ENCODE measurements at places on chromosomes 3 and 15. TPM values are rescaled to one million over a fixed set of nuclear protein-coding genes. Genes with fewer than 3 reads are reported as not detected.

The COL6A5 gene
- total RNA-seq: 0.45 TPM

DNA sequence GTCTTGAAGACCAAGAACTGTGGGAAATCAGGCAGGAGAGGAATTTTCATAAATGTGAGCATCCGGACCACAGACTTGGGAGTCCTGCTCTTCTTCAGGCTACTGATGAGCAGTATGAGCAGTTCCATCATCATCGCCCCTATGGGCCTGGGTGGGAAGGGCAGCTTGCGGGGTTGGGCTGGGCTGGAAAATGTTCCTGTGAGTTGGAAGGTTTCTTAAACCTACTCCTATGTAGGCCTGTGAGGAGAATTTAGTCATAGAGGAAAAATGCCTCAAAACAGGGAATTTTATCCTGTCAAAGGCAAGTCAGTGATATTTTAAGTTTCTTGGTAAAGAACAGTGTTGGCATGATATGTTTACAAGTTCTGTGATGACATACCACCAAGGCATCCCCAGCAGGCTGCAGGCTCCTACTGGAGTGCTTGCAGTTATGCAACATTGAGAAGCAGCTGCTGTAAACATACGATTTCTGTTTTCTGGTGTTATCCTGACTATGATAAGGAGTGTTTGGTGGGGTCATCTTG lies 10.3 kb downstream of the MASP1 start:
- DNase-seq: no peak

GRCh38 chr3:193593668-193594030 lies 641 bp downstream of the OPA1 start:
- DNase-seq: peak; percentile 66

DNA sequence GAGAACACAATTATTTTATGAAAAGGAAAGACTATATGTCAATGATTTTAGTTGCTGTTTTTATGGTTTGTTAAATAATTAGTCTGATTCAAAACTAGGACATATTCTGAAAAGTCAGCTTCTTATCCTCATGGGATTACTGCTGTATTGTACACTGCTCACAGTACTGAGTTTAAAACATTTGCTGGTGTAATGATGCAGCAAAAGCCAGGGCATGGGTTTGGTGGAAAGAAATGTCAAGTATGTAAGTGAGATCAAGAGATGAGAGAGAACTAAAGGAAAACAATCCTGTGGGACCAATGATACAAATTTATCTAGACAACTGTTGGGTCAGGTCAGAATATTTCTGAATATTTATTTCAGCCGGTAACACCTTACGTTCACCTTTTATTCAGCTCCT lies 210.1 kb upstream of the ARHGEF26 start:
- DNase-seq: no peak

DNA sequence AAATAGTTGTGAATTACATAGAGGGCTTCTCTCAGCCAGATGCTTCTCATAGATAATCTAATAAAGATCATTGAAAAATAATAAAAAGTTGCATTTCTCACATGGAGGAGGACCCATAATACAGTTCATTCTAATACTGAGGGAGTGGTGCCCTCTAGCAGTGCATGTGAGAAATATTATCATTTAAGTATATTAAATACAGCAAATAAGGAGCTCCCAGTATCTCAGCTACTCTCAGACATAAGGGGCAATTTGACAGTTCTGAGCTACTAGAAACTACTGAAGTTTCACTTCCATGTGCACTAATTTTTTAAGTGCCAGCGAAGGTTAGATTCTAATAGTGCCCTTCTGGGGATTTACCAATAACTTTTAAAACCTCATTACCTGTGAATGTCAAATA lies 188.3 kb downstream of the IL5RA start:
- no peak for DNase-seq

The DIPK2A gene
- 24.3 TPM for total RNA-seq

DNA sequence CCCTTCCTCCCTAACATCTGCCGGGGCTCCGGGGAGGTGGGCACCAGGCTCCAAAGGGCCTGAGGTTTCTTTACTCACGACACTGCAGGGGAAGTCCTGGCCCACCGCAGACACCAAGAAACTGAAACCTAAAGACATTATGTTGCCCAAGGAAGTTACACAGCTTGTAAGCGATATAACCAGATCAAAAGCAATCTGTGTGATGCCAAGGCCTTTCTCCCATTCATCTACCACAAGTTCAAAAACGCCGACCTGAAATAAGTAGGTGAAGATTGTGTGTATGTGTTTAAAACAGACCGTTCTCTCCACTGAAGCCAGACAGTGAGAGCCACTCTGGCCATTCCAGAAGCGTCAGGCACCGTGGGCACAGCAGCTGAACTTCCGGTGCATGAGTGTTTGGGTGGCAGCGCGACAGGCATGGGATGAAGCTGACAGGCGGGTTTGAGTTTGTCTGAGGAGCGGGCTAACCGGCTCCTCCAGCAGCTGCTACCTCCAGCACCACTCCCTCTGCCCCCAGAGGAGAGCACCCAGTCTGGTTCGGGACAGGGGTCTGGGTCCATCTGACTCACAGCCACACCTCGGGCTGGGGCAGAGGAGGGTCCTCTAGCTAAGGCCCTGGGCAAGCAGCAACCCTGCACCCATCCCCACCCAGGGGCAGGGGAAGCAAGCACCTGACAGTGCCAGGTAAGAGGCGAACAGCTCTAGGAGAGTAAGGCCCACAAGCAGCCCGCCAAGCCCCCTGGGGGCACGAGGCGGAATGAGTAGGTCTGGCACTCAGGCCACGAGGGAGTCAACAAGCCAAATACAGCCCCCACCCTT lies 1.3 kb downstream of the TNK2 start:
- DNase-seq: peak; percentile 62

GRCh38 chr3:182364723-182365650 lies 428.3 kb upstream of the ATP11B start:
- peak; percentile 67 for DNase-seq

DNA sequence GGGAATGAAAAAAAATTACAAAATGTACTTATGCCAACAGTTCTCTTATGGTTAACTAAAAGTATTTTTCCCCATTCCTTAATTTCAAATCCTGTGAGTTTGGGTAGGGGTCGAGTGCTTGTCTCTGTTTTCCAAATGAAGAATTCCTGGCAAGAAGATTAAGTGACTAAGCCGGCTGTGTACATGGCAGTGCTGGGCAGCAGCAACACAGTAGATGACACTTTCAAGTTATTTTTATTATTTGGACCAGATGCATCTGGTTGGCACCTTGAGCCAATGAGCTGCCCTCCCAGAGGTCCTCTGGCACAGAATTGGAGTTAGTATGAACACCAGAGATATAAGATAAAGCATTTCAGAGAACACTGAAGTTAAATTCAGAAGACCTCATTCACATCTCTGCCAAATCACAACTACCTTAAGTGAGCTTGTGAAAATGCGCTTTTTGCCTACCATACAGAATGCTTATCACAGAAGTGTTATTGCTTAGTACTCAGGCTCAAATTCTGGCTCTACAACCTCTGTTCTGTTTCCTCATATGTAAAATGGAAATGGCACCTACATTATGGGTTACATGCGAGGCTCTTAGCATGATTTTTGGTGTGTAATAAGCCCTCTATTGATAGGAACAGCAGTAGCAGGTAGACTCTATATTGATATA lies 256.9 kb downstream of the UBE2E2 start:
- no peak for DNase-seq

Data from stomach (tissue), 19 donors.